ENCODE measurements at places on chromosomes 7 and 10.

GRCh38 chr7:151810441-151811232 is 66.3 kb downstream of the PRKAG2 start:
- no peak for DNase-seq

DNA sequence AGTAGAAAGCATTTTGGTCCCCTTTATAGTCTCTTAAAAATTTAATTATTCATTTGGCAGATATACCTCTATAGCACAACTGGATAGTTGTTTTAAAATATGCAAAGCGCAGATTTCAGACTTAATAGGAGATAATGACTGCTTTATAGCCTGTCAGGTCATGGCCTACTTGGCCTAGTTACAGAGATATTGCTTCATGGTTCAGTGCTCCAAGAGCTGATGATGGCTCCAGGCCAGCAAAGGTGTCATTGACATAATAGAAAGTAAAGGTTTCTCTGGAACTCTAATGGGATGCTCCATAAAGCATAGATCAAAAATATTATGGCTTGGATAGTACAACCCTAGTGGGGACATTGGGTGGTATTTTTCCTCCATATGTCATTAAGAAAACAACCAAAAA is 285.7 kb downstream of the NXPH1 start:
- no peak for DNase-seq

DNA sequence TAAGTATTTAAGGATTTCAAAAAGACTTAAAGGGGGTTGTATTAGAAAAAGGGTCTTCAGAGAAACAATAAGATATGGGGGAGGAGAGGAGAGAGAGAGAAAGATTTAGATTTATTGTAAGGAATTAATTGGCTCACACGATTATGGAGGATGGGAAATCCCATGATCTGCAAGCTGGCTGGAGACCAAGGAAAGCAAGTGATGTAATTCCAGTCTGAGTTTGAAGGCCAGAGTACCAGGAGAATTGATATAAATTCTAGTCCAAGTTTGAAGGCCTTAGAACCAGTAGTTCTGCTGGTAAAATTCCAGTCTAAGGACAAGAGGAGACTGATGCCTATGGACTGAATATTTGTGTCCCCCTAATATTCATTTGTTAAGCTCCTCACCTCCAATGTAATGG is 20.6 kb upstream of the SLC13A1 start:
- no peak for DNase-seq

DNA sequence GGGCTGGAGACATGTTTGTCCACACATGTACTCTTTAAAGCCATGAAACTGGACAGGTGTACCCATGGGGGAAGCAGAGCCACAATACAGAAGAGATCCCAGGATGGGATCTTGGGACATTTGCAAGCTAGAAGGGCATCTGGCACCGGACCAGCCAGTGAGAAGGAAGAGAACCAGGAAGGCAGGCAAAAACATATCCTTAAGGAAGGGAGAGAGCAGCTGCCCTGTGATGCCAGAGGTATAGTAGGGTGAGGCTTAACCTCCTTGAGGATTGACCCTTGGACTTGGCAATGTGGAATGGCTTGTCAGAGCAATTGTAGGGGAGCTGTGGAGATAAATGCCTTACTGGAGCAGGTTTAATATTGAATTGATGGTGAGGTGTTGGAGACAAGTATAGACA is 17.9 kb upstream of the SUV39H2 start:
- DNase-seq, result no peak

DNA sequence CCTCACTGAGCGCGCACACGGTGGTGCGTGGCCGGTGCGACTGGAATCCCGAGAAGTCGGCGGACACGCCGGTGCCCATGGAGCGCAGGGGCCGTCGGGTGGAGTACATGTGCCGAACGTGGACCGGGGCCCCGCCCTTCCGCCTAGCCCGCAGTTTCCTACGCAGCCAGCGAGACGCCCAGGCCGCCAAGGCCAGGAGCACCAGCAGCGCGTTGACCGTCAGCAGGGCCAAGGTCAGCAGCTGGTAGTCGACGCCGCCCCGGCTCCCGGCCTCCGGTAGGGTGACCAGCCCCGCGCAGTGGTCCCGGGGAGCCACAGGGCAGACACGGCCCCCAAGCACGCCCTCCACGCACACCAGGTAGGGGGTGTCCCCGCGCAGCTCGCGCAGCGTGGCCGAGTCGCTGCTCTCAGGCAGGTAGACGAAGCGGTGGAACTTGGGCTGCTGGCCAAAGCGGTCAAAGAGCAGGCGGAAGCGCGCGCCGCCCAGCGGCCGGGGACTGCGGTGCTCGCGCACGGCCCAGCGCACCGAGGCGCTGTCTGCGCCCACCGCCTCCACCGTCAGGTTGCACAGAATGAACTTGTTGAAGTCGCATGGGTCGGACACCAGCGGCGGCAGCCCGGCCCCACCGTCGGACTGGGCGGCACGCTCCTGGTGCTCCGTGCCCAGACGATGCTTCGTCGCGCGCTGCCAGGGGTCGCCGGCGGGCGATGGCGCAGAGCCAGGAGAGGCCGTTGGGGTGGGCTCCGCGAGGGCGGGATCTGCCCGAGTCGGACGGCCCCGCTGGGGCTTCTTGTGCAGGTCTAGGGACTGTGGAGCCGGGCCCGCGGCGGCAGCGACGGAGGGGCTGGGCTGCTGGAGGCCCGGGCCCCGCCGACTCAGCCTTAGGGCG is 2.2 kb downstream of the TRIL start:
- no peak for DNase-seq
